ENCODE measurements at places on chromosomes 3 and 15.
A peak's percentile ranks its signal among the peaks of the same experiment; 100 is the strongest.

DNA sequence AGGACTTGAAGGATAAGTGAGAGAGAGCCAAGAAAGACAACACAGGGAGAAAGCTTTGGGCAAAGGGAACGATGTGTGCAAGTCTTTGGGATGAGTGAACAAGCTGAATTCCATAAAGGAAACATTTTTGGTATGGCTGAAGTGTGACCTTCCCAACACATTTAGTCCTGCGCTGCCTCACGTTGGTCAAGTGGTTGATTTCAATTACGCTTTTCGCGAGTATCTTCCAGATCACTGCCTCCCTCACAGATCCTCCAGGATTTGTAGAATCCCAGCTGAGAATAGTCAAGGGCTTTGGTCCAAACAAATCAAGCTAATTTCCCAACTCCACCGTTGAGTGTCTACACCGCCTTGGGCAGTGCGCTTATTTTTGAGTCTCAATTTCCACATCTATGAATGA, 338.4 kb upstream of the ADAMTS9 start:
- no peak for DNase-seq

GRCh38 chr3:99903869-99904268, 86.2 kb downstream of the CMSS1 start:
- DNase-seq = no peak

DNA sequence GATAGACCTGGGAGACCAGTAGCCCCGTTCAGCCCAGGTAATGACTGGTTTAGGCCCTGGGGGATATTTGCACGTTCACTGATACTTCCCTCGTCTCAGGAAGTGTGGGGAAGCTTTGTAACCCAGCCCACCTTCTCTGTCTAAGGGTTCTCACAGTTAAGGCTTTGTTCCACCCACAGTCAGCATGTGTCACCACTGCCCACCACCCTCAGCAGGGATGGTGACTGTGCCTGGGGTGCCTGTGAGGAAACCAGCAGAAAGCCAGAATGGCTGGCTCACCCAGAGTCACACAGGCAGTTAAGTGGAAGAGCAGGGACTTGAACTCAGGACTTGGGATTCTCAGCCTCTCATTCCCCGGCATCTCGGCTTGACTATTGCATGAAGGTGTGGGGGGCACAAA, 5.2 kb downstream of the KBTBD13 start:
- DNase-seq = no peak

DNA sequence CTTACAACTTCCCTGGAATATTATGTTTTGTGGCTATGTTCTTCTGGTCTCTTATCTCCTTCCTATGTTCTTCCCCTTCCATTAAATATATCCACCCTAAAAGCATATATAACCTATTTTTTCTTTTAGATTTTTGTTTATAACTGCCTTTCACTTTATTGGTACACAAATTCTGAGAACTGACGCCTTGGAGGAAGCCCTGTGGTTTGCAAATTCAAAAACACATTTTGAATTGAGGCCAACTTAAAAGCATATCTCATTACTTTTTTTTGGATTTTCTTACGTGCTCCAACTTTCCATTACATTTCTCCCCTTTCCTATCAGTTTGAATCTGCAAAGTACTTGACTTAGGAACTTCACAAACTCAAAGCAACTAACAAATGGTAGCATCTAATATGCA, 15.3 kb upstream of the COLQ start:
- no peak for DNase-seq

GRCh38 chr15:63826528-63826927, 7.2 kb downstream of the HERC1 start:
- no peak for DNase-seq

DNA sequence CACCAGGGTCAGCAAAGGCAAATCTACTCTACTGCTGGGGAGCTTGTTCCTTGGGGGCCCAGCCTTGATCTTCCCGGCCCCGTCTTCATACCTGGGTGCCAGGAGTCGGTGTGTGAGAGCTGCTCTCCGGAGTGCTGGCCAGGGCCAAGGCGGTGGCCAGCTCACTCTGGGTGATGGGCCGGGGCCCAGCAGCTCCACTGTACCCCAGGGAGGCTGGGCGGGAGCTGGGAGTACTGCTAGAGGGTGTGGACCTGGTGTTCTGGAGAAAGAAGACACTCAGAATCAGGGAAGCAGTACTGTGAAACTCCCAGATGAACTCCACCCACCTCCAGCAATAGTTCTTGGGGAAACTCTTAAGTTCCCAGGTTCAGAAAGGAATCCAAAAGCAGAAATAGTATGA, 11.9 kb downstream of the UBL7 start:
- no peak for DNase-seq

DNA sequence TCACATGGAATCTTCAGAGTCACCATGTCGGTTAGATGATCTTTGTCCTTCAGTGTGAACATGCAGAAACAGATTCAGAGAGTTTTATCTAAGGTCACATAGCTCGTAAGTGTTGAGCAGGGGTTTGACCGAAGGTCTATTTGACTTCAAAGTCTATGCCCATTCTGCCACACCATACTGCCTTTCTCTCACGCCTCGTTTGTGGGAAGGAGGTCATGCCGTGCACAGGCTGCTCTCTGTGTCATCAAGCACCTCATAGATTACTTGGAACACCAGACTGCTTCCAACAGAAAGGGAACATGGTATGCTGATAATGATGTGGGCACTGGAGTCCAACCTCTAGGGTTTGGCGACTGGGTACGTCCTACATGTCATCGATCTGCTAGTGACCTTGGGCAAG, 128.8 kb downstream of the SV2B start:
- no peak for DNase-seq

- no peak for DNase-seq
Observed at GRCh38 chr3:4908433-4909156, 70.6 kb upstream of the BHLHE40 start.

DNA sequence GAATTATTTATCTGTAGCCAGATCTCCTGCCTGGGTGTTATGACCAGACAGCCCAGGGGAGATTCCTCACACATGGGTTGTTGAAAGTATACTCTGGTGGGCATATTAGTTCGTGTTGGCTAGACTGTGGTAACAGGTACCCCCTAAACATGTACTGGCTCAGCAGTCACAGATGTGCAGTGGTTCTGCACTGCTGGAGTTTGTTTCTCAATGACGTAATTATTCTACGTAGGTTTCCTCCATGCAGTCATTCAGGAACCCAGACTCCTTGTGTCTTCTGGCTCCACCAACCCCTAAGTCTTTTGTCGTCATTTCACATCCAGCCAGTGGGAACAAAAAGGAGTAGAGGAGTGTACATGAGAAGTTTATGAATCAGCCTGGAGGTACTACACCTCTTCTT, 16.2 kb downstream of the LSM3 start:
- DNase-seq = no peak

- DNase-seq = no peak
Observed at GRCh38 chr3:33034601-33035000, 62.3 kb downstream of the GLB1 start.

DNA sequence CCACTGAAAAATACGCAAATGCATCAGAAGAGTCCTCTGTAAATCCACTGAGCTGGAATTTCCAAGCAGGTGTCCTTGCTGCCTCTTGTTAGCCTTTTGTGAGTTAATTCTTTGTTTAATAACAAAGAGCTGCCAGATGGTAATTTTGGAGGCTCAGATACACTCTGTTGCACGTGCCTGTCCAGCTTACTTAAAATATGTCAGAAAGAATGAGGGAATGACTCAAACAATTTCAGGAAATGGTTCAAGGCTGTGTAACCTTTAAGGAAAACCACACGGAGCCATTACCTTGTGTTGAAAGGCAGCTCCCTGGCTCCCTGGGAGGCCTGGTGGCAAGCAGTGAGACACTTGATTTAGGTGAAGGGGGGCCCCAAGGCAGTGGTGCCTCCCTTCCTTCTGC, 302.2 kb upstream of the CTDSPL start:
- no peak for DNase-seq

- DNase-seq = no peak
Observed at GRCh38 chr3:183252973-183253527, at the start of gene B3GNT5. Gene B3GNT5 (plus strand): TSS chr3:183253253. CDS start chr3:183269799, 16,546 bp downstream.

GRCh38 chr3:113185194-113185835, 26.0 kb upstream of the BOC start:
- DNase-seq = no peak

DNA sequence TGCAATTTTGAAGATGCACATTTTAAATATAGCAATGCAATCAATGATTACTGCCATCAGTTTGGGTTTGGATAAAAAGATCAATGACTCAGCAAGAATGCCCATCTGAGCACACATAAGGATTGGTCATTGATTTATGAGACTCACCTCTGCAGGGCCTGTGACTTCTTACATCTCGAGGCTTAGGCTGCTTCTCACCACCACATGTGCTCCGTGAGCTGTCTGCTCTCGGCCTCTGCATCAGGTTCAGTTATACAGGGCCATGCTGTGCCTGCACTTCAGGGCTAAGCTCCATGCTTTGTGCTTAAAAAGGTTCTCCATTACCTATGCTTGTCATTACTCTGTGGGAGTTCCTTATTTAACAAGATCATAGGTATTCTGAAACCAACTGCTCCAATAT, 887.5 kb downstream of the DIPK2A start:
- no peak for DNase-seq

- peak; percentile 70 for DNase-seq
Observed at GRCh38 chr15:60526127-60526616, 47.2 kb upstream of the ICE2 start.

GRCh38 chr3:156826896-156827882, 1.0 kb downstream of the LEKR1 start:
- no peak for DNase-seq

DNA sequence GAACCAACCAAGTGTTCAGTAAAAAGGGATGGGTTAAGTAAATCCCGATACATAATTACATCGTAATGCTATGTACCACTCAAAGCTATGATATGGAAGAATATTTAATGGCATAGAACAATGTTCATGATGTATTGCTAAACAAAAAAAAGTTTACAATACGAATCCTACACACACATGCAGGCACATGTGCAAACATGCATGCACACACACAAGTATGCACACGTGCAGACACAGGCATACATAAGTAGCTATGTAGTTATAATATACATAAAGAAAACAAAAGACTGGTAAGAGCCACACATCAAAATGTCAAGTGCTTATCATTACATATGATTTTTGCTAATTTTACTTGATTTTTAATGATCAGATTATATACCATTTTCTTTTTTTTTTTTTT, 74.2 kb downstream of the ARRDC4 start:
- no peak for DNase-seq

- no peak for DNase-seq
Observed at GRCh38 chr3:45473841-45474240, 85.5 kb downstream of the LARS2 start.

DNA sequence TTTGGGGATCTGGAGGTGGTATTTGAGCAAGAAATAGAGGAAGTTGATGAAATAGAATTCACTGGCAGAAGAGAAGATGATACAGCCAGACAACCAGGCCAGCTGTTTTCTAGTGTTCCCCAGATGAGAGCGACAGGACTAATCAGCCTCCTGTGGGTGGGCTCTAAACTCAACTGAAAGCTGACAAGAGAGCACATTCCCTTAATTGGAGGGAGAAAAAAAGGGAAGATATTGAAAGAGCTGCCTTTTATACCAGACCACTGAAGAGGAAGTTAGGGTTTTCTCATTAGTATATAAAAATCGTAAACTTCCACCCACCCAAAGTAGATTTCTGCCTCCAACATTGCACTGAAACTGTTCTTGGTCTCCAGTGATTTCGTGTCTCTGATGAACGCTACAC, 6.5 kb upstream of the TM4SF19 start:
- DNase-seq = no peak

- no peak for DNase-seq
Observed at GRCh38 chr3:85864896-85865295, 906.1 kb downstream of the CADM2 start.

- DNase-seq = no peak
Observed at GRCh38 chr15:45701108-45701507, 66.3 kb downstream of the SQOR start.

- no peak for DNase-seq
Observed at GRCh38 chr15:53038655-53038941, 248.5 kb upstream of the ONECUT1 start.

DNA sequence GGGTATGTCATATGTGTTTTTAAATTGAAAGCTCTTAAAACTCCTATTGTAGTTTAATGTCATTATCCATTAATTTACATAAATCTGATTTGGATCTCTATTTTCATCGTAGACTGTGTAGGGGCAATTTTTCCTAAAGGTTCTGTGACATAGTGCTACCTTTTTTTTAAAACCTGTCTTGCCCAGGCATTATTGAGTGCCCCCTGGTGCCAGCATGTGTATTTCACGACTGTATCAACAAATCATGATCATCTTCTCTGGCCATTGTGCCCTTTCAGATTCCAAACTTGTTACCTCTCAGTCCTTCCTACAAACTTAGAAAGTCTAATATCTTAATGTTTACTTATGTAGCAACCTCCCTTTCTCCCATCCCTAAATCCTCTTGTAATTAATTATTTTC, 97.2 kb upstream of the FLNB start:
- no peak for DNase-seq

DNA sequence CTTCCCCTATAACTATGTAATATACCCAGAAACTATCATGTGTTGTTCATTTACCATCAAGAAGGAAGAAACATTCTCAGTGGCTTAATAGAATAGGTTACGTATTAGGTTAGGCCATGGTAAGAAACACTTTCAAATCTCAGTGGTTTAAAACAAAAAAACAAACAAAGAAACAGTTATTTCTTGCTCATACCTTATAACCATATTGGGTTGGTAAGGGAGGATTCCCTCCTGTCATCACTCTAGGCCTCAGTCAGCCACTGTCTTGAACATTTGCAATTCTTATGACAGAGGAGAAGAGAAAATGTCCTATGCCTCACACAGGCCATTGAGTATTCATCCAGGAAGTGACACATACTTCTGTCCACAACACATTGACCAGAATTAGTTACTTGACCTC, 727.7 kb upstream of the NECTIN3 start:
- no peak for DNase-seq

DNA sequence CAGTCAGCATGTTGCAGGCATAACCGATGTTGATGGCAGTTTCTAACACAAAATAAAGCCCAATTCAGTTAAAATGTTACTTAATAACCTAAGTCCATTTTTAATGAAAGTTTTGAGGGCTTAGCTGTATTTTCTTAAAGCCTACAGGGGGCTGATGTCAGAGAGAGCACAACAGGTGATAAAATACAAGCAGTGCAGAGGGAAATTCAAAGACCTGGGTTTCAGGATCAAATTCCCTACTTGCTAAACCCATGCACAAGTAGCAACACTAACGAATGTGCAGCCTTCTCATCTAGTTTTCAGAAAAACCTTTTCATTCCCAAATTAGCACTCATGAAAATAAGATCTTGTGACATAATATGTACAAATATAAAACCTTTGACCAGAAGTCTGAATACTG, 202.0 kb downstream of the ATP8B4 start:
- no peak for DNase-seq

GRCh38 chr3:9911863-9912262, 5.0 kb upstream of the IL17RC start:
- DNase-seq = no peak

Measured in epithelial cell of prostate (primary cell).